ENCODE measurements at places on chromosomes 13 and 19.

DNA sequence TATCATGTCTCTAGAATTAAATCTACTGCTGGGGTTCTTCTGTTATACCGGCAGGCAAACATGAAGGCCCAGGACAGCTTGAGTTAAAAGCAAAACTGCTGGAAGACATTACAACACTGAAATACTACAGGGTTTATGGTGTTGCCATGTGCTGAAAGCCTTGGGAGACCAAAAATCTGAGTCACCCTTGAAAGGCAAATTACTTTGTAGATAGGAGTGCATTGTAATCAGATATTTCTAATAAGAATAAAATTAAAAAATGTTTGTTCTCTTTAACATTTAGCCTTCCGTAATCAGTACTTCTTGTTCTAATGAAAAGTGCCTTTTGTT is 181.3 kb downstream of the PCDH9 start:
- no peak for DNase-seq

DNA sequence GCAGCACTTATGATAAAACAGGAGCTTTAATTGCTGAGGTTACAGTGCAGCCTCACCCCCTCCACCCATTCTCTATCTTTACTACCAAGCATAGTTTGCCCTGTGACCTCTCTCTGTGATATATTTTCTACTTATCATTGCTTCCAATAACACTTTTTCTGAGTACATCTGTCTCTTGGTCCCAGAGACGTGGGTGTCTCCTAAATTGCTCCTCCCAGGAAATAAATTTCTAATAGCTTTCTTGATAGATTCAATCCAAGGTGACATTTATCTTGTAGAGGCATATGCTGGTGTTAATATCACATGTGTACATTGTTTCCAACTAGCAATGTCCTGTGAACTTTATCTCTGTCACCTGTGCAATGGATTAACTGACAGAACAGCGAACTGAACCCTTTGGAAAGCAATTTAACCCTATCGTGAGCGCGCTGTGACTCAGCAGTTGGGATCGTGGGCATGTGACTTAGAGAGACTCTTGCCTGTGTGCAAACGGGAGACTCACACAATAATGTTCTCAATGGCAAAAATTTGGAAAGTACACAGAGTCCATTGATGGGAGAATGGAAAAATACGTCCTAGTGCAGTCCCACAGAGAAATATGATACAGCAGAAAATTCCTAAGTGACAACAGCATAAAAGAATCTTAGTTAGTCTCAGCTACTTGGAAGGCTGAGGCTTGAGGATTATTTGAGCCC is 7.0 kb upstream of the MAP2K2 start:
- DNase-seq, result no peak

DNA sequence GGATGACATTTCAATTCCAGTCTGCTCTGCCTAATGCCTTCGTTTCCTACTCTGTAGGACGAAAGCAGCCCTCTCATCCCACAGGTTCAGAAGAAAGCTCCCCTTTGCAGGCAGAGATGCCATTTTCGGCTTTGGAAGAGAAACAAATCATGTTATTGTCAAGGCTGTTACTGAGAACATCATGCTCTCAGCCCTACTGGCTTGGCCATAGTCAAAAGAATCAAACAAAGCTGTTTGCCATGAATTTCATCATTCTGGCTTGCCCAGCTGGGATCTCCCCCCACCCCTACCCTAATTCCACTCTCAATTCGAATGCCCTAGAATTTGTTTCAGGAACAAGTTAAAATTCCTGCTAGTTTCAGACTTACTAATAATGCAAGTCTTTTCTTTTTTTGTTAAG is 162.3 kb upstream of the SERP2 start:
- no peak for DNase-seq

DNA sequence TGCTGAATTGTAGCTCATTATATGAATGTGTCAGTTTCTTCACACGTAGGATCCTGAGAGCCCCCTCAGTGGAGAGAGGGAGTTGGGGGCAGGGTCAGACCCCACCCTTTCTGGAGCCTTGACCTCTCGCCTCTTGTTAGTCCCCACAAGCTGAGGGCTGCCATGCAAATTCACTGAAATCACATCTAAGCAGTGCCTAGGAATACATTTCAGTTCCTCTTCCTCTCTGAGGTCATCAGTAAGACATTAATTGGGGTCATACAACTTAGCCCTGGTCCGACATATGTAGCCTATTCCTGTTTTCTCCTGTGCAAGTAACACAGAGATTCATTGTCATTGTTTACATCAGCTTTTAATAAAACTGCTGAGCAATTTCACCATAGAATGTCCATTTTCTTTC is 30.0 kb downstream of the MYO9B start:
- DNase-seq, result no peak

GRCh38 chr19:870963-871401 is 11.5 kb downstream of the CFD start:
- DNase-seq, result no peak

- no peak for DNase-seq
Observed at GRCh38 chr19:1128106-1128505, 24.3 kb downstream of the GPX4 start.

DNA sequence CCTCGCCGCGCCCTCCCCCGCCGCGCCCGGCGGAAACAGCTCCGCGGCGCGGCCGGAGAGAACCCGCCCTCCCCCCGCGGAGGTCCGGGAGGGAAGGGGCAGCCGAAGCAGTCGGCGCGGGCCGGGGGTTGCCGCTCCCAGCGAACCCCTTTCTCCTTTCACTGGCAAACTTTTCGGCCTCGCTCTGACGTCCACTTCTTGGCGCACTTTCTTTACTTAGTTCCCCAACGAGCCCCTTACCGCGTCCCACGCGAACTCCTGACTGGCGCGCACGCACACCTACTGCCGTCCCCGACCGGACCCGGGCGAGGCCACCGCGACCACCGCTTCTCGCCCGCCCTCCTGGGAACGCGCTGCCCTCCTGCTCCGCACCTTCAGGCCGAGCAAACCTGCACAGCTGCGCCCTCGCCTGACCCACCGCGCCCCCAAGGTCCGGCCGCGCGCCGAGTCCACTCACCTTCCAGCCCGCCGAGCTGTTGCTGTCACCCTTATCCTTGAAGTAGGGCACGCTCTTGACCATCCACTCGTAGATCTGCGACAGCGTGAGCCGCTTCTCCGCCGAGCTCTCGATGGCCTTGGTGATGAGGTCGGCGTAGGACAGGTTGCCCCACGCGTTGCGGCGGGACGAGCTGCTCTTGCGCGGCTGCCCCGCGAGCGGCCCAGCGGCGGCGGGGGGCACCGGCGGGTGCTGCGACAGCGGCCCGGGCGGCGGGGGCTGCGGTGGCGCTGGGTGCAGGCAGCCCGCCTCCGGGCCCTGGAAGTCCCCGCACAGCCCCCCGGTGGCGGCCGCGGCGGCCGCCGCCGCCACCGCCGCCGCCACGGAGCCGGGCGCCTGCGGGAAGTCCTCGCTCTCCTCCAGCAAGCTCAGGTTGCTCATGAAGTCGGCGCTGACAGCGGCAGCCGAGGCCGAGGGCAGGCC is 1.1 kb downstream of the FOXO1 start:
- peak; percentile 51 for DNase-seq

DNA sequence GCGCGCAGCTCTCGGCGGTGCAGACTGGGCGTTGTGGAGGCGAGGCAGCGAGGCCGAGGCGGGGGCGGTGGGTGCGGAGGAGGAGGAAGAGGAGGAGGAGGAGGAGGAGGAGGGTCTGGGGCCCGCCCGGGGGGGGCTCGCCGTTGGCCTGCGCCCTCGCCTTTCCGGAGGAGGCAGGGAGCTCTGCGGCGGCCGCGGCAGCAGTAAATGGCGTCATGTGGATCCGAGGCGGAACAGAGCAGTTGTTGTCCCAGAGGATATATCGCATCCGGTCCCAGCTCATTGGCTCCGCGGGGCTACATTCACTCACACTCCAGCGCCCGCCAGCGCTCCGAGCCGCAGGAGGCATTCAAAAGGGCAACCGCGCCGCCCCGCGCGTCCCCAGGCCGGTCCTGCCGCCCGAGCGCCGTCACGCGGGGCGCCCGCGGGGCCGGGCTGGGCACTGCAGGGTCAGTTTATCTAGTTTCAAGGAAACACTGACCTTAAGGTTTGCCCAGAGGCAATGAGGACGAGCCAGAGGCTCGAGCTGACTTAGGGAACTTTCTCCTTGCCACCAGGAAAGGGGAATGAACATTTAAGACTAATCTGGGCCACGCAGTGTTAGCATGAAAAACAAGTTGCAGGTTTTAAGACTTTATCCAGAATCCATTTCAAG is at the start of gene SPRY2:
Gene SPRY2, minus strand, starts transcription at position 26 of the 655 bp plus-strand sequence. CDS start 3,421 bp downstream, outside the sequence.
- peak; percentile 59 for DNase-seq

DNA sequence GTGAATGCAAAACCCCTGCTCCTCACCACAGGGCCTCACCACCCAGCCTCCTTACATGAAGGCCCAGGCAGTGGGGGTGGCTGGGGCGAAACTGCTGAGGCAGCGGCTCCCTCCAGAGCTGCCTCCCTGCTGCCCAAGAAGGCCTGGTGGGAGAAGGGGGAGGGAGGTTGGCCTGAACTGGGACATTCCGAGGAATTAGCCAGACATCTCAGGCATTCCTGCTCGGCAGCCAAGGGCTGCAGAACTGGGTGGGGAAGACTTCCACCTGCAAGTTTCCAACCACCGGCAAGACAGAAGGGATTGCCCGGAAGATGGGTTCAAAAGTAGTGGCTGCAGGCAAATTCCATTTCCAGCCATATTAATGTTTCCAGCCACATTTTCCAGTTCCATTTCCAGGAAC is 2.3 kb upstream of the PSPN start:
- DNase-seq, result no peak

GRCh38 chr19:30183807-30184490 is 188.2 kb upstream of the ZNF536 start:
- no peak for DNase-seq
